ENCODE measurements at places on chromosomes 7 and 10.

GRCh38 chr10:113992471-113993011 lies 51.1 kb upstream of the ADRB1 start:
- DNase-seq: no peak

DNA sequence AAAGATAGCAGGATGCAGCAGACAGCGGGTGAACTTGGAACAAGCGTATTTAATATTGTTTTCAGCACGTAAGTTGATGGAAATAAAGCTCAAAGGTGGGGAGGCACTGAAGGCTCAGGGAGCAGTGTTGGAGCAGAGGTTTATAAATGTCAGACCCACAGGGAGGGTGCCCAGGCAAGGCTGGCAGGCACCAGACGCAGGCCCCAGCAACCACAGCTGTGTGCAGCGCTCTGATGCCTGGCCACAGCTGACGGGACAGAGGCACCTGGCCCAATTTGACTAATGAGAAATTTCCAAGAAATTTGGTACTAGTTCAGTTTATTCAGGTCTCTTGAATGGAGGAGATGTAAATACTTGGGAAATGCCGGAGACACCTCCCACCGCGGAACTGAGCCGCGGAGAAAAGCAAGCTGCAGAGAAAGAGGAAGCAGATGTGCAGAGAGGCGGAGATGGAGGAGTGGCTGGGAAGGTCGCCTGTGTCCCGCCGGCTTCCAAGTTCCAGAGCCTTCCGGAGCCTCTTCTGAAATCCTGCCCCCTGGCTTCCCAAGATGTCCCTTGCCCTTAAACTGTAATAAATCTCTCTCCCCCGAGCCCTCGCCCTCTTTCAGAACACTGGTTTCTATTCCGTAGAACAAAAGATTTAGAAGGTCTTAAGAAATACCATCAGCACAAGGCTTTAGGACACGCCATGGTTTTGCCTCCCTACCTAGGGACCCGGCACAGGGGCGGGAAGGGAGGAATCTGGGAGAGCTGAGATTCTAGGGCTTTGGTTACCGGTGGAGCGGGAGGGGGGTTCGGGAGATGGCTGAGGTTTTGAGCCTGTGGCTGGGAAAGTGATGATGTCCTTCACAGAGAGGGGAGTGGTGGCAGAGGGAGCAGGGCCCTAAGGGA lies 38.4 kb upstream of the PLXNA4 start:
- DNase-seq: no peak

- no peak for DNase-seq
These were observed 64.1 kb downstream of the PTPRZ1 start for GRCh38 chr7:121936951-121937623.

- DNase-seq: no peak
These were observed 1.8 kb downstream of the REEP3 start for GRCh38 chr10:63522995-63523394.

DNA sequence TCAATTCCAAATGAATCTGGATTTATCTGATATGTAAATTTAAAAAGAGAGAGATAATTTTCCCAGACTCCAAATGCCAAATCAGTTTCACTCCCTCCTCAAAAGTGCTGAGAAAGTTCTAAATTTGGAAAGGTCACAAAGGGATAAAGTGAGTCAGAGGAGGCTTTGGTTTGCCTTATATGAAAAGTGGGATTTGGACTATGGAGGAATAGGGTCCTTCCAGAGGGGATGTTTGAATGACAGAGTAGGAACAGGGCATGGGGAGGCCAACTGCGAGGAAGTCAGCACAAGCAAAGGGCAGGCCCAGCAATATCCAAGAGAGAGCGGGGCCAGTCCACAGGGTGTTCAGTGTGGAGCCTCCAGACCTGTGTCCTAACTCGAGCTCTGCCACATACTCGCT lies 9.8 kb upstream of the FAS start:
- no peak for DNase-seq

DNA sequence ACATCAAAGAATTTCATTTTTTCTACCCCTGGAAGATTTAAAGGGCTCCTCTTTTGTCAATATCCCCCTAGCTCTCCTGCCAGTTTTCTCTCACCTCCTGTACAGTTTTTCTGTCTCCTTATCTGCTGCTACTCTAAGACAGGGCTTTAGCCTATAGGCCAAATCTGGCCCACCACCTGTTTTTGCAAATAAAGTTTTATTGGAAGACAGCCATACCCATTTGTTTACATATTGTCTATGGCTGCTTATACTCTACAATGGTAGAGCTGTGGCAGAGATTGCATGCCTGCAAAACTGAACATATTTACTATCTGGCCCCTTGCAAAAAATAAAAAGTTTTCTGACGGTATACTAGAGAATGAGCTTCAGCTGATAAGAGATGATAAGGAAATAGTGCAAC lies 37.4 kb upstream of the GARS1 start:
- no peak for DNase-seq

- DNase-seq: no peak
These were observed 83.0 kb downstream of the LYZL2 start for GRCh38 chr10:30546511-30546910.

DNA sequence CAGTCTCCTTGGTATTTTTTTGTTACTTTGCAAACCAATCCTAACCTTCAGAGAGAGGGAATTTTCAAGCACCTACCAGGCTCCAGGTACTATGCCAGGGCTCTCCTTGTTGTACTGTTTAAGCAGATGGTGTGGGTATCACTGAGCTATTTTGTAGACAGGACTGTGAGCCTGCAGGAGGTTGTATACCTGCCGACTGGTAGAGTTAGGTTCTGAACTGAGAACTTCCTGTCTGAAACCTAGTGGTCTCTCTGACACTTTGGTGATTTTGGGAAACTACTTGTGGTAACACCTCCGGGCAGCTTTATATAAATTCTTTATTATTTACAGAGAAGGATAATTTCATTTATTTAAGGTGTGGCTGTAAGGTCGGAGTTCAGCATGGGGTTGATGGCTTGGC lies 4.6 kb downstream of the ZNF853 start:
- DNase-seq: no peak

- no peak for DNase-seq
These were observed 75.3 kb downstream of the ZNF92 start for GRCh38 chr7:65448816-65449504.

- no peak for DNase-seq
These were observed 791 bp downstream of the MYL7 start for GRCh38 chr7:44140341-44140740.

DNA sequence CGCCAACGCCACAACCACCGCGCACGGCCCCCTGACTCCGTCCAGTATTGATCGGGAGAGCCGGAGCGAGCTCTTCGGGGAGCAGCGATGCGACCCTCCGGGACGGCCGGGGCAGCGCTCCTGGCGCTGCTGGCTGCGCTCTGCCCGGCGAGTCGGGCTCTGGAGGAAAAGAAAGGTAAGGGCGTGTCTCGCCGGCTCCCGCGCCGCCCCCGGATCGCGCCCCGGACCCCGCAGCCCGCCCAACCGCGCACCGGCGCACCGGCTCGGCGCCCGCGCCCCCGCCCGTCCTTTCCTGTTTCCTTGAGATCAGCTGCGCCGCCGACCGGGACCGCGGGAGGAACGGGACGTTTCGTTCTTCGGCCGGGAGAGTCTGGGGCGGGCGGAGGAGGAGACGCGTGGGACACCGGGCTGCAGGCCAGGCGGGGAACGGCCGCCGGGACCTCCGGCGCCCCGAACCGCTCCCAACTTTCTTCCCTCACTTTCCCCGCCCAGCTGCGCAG lies 424 bp downstream of the EGFR start:
- no peak for DNase-seq

DNA sequence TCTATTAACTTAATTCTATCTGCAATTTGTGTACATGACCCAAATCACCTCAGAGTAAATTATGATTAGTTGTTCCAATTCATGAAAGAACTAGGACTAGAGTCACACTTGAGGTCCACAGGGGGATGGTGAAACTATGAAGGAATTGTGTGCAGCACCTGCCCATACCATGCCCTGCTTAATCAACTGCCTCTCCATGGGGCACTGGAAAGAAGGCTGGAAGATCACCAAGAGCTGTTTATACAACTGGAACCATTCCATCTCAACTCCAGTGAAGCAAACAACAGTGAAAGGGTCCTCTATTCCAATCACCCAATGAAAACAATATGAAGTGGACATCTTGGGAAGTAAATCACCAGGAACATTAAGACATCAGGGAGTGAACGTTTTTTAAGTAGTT lies 98.7 kb upstream of the SEMA3D start:
- no peak for DNase-seq

- DNase-seq: no peak
These were observed 834.2 kb downstream of the LRMDA start for GRCh38 chr10:76265441-76266113.

GRCh38 chr10:75250934-75251333 lies 15.2 kb upstream of the COMTD1 start:
- DNase-seq: no peak

DNA sequence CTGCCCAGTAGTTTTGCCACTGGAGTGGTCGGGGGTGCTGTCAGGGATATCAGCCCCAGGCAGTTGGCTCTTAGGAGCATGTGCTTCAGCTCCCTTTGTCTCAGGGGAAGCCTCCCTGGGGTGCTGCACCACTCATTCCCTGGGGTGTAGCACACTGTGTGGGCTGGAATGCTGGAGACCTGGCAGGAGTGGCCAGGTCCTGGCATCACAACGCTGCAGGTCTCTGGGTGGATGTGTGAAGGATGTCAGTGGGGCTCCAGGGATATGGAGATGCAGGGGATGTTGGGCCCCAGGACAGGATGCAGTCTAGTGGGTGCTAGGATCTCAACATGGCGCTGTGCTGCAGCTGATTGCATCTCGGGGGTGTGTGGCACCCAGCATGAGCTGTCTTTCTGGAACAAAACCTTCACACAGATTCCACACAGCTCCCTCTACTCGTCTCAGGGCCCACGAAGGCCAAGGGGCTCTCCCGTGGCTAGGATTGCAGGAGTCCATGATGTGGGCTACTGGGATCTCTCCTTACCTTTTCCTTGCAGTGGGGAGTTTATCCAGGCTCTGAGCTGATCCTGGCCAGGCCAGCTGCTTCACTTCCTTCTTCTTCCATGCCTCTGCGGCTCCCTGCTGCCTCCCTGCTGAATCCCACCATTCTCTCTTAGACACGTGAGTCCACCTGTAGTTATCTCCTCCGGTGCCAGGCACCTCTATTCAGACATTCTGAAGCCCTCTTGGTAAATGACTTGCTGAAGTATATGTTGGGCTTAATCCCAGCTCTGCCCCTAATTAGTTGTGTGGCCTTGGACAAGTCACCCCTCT lies 295.1 kb downstream of the RPS24 start:
- DNase-seq: no peak

DNA sequence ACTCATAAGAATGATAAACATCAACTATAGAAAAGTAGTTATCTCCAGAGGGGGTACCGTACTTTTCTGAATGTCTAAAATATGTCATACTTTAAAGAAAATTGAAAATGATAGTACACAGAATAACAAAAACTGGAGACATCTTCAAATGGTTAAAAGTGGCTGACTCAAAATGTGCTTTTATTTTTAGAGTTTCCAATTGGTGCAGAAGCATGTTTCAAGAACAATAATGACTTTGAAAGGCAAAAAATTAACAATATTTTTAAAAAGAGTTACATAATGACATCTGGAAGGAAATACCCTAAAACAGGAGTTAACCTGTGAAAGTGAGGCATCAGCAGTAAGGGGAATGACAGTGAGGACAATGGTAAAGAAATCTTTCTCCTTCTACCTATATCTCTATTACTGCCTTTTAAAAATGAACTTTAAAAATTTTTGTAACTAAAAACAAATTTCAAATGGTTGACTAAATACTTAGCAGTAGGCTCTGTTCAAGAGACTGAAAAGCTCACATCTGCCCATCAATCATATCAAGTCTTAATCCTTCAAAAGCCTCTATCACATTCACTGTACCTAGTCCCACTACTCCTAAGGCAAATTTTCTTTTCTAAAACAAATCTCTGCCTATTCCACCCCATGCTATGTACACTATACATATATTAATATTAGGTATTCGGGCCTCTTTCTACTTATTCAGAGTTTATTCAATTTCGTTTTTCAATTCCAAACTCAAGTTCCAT lies 3.0 kb downstream of the ASZ1 start:
- no peak for DNase-seq

- no peak for DNase-seq
These were observed 26.9 kb downstream of the FAM13C start for GRCh38 chr10:59335497-59335896.

- no peak for DNase-seq
These were observed 61.8 kb downstream of the LRRC17 start for GRCh38 chr7:102974366-102975236.

DNA sequence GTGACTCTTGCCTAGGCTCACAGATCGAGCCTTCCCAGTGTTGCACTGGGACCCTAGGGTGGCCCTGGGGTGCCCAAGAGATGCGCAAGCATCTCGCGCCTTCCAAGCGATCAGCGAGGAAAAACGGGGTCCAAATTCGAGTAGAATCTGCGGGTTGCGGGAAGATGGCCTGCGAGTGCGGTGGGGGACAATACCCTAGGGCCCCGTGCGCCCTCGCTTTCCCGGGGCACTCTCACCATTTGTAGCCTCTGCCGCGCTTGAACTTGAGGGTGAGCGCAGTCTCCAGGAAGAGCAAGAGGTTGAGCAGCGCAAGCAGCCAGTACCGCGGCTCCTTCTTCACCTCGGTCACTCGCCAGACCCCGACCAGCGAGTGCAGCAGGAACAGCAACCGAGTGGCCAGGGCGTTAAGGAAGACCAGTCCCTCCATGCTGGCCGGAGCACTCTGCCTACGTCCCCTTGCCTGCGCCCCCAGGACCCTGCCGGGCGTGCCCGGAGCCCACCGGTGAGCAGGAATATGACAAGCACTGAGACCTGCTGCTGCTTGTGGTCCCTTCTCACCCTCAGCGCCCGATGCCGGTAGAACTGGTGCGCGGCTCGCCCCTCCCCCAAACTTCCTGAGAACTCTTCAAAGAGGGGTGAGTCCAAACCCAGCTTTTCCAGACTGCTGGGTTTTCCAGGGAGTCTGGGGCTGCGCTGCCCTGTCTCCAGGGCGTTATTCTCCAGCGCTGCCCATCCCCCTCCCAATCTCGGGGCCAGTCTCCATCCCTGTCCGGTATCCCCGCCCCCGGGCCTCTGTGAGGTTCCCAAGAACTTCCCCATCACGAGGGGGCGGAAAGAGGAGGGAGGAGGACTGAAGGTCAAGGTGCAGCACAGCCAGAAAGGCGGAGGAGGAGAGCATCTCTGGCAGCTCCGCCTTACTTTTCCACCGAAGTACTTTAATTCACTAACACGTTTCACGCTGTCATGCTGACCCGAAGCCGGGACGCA lies at the start of gene TMEM26:
TSS of gene TMEM26 (minus strand) at position 727 of the 987 bp plus-strand sequence. CDS start at position 427, 300 bp downstream.
- DNase-seq: no peak

DNA sequence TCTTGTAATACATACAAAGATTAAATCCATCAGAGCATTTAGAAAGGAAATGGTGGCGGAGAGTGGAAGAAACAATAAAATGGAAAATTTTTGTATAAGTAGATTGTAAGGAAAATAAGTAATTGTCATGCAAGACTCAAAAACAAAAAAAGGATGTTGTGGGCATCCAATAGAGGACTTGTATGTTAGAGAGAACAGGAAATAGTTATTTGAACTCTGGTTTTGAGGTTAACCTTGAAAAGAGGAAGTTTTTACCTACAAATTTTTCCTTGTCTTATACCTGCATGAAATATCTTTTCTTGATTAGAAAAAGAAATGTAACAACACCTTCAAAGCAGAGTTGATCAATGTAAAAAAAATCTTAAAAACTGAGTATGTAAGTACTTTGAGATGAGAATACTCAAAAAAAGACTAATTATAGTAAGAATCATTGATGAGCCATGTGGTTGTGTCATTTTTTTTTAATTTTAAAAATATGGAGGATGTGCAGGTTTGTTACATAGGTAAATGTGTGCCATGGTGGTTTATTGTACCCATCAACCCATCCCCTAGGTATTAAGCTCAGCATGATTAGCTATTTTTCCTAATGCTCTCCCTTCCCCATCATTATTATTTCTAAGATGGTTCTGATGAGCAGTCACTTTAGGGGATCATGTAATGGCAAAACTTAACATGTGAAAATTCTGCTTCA lies 11.9 kb downstream of the TMEM106B start:
- no peak for DNase-seq

- no peak for DNase-seq
These were observed 20.5 kb downstream of the GRID1 start for GRCh38 chr10:86345859-86346798.

All from esophagus squamous epithelium (tissue), 5 donors.